ENCODE measurements at places on chromosomes 3 and 15.
A peak's percentile ranks its signal among the peaks of the same experiment; 100 is the strongest.

- H3K4me1 ChIP-seq: no peaks in the 10 kb centered on the region
- peaks cover 5% of the 10 kb centered on the region for H3K27me3 ChIP-seq
- DNase-seq: no peak
- no peaks in the 10 kb centered on the region for H3K36me3 ChIP-seq
Observed at GRCh38 chr3:141085343-141086070, 34.4 kb downstream of the SPSB4 start.

DNA sequence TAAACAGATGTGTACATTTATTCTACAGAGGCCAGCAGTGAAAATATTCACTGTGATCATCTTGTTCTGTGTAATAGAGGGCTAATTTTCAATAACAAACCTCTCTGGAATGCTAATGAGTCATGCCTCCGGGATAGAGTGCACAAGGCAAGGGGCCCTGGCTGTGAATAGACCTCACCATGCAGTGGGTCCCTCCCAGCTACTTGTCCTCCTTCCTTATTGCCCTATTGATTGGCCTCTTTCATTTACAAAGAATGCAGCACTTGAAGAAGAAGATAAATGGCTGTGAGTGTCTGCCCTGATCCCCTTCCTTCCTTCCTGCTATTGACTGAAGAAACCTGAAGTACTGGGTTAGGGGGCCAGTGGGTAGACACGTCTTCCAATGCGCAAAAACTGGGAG lies 436.3 kb downstream of the WDR72 start:
- no peak overlapping the region for H3K4me3 ChIP-seq
- no peaks in the 10 kb centered on the region for H3K36me3 ChIP-seq
- no peak overlapping the region for H3K27ac ChIP-seq
- DNase-seq: peak; percentile 3
- H3K27me3 ChIP-seq: peaks cover 8% of the 10 kb centered on the region

- no peaks in the 10 kb centered on the region for H3K36me3 ChIP-seq
- H3K27me3 ChIP-seq: peaks cover 29% of the 10 kb centered on the region
- DNase-seq: no peak
- no peak overlapping the region for H3K4me3 ChIP-seq
- H3K27ac ChIP-seq: no peak overlapping the region
Observed at GRCh38 chr15:92142242-92143232, 251.1 kb upstream of the ST8SIA2 start.

DNA sequence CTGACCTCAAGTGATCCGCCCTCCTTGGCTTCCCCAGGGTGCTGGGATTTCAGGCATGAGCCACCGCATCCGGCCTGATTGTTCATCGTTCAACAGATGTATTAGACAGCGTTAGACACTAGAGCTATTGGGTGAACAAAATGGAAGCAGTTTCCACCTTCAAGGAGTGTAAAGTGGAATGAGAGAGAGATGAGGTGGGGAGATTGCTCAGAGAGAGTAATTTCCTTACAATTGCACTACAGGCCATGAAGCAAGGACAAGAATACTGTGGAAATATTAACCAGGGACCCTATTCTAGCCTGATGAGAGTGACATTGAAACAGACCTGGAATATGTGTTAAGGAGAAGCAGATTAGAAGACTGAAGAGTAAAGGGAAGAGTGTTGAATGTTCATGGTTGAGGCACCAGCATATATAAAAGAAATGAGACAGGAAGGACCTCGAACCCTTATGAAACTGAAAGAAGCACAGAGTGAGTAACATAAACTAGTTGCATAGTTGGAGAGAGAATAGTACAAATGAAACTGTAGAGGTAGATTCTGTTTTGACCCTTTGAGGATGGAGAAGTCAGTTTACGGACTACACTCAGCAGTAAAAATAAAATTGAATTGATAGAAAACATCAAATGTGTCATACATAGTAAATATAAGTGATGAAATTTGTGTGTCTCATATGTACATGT lies 7.2 kb downstream of the RTF1 start:
- H3K27me3 ChIP-seq: no peaks in the 10 kb centered on the region
- H3K27ac ChIP-seq: no peak overlapping the region
- peaks cover 6% of the 10 kb centered on the region for H3K4me1 ChIP-seq
- H3K36me3 ChIP-seq: 0 out of 2 replicates have a peak, but pooled peaks cover 2% of the 10 kb centered on the region
- no peak for DNase-seq
- H3K4me3 ChIP-seq: no peak overlapping the region
